ENCODE measurements at places on chromosomes 6 and 20.

DNA sequence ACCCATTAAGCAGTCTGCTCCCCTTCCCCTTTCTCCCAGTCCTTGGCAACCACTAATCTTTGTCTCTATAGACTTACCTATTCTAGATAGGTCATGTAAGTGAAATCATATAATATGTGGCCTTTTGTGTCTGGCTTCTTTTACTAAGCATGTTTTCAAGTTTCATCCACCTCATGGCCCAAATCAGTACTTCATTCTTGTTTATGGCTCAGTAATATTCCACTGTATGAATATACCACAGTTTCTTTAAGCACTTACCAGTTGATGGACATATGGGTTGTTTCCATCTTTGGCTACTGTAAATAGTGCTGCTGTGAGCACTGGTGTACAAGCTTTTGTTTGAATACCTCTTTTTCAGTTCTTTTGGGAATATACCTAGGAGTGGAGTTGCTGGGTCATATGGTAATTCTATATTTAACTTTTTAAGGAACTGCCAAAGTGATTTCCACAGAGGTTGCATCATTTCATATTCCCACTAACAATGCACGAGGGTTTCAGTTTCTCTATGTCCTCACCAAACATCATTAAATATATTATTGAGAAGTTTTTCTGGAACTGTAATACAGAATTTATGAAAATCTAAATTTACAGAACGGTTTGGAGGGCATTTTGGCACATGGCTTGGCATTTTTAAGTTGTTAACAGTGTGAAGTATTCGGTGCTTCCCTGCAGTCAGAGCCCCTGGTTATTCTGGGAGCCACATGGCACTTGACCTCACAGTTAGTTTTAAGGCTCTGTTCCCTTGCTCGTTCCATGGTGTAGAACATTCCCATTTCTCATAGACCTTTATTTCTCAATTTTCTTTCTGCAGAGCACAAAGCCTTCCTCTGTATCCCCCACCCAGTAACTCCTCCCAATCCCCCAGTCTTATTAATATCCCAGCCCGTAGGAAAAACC, 27.0 kb upstream of the DTNBP1 start:
- DNase-seq = no peak

GRCh38 chr6:67916399-67916798, 718.7 kb upstream of the ADGRB3 start:
- DNase-seq = no peak

- no peak for DNase-seq
Measured at GRCh38 chr6:13848522-13849150, 34.3 kb upstream of the MCUR1 start.

GRCh38 chr20:17622086-17622850, 52.4 kb downstream of the DSTN start:
- no peak for DNase-seq

Data from NAMALWA (cell line).